Activated CD4-positive, CD25-positive, alpha-beta regulatory T cell treated with anti-CD3 and anti-CD28 coated beads, Interleukin-2, amount 50 U/mL, for 24 hours (primary cell): ENCODE measurements at places on chromosomes 3 and 15.

DNA sequence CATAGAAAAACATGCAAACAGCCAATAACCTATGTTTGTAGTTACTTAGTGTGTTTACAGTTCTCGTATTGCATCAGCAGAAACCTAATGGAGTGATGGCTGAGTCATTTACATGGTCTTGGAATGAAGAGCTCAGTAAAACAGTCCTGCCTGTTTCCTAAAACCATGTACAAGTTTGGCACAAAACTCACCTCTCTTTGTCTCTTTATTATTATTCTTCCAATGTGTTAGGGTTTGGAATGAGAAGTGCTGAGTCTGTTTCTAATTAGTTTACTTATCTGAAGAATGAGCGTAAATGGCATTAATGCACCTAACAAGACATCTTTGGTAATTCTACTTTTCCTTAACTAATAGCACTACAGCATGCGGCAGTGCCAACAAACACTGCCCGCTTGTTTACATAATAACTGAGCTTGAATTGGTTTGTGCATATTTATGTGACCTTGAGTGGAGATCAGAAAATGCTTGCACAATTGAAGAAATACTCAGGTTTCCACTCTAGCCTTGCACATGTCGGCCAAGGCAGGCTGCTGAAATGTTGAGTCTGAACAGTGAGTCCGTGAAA lies 385.4 kb upstream of the SEMA6D start:
- no peak for ATAC-seq

DNA sequence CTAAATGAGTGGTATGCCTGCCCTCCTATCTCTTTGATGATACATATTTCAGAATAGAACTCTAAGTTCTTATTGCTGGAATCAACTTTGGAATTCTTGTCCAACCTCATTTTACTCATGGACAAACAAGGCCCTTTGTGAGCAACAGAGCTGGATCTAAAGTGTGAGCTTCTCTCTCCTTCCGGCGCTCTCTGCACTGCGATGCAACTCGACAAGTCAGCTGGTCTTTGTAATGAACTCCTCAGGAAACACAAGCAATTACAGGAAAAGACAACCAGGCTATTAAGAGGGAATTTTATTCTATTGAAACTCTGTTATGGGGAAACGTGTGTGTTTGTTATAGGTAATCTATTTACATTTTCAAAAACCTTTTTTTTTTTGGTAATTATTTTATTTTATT lies 20.3 kb upstream of the NRROS start:
- ATAC-seq, result no peak

GRCh38 chr3:123708531-123708930 lies 123.7 kb upstream of the HACD2 start:
- no peak for ATAC-seq

GRCh38 chr3:16944356-16944755 lies 59.6 kb downstream of the PLCL2 start:
- no peak for ATAC-seq

DNA sequence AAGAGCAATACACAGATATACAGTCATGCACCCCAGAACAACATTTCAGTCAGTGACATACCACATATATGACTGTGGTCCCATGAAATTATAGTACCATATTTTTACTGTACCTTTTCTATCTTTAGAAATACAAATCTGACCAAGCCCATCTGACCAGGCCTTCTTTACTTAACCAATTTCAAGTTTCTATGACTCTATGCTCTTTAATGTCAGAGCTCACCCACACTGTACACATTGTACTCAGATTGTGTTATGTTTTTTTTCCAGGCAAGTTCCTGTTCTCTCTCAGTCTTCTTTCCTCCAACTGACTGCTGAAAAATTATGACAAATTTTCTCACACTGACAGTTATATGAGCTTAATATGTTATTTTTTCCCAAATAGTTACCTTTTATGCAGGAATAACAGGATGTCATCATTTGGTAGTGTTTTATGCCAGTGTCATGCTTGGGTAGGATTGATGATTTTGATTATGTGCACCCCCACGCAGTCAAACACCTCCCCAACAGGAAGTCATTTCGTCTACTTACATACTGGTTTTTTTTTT lies 8.0 kb upstream of the CBLB start:
- ATAC-seq, result peak; percentile 83
